ENCODE measurements at places on chromosomes 5 and 9.

DNA sequence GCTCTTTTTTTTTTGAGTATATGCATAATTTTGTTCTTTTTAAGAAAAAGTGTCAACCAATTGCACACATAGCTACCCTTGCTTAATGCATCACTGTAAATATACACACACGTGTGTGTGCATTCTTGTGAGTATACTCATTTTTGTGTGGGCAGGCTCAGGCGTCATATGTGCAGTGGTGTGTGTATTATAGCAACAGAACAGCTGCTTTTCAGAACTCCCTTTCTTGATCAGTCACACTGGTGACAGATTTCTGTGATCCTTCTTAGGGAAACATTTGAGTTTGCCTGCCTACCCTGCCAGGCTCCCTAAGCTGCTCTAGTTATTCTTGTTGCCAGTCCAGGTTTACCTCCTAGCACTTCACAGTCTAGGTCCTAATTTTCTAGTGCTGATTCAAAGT lies 287.0 kb upstream of the SEMA6A start:
- DNase-seq = no peak

DNA sequence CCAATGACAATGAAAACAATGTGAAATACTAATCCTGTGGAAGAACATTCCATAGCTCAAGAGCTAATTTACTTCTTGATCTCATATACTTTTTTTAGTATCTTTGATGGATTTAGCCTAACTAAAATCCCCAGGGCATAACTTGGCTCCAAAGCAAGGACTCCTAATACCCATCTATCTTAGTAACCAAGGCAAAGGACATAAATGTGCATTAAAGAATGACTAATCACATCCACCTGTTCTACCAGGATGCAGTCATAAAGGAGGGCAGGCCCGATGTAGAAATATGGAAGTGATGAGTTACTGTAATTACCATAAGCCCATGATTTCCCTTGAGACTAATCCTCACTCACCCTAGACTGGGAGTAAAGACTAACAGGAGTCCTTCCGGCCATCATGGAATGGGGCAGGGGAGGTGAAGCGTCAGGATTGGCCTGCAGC lies 56.9 kb downstream of the KIF24 start:
- no peak for DNase-seq

GRCh38 chr9:31335529-31336234 lies 1048.8 kb upstream of the ACO1 start:
- DNase-seq = peak; percentile 46

DNA sequence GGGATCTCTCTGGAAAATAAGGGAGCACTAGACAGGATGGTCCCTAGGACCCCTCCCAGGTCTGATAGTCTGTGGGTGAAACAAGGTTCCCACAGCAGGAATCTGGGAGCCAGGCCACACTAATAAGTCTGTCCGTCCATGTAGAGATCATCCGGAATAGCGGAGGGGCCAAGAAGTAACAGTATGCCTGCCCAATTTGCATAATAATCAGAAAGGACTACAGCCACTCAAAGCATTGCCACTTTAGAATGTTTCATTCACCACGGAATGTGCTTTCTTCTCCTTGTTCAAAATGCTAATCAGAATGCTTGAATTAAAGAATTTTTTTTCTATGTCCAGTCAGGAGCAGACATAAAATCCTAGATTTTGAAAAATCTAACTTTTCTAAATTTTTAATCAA lies 254.9 kb downstream of the ACTL7B start:
- DNase-seq = no peak

DNA sequence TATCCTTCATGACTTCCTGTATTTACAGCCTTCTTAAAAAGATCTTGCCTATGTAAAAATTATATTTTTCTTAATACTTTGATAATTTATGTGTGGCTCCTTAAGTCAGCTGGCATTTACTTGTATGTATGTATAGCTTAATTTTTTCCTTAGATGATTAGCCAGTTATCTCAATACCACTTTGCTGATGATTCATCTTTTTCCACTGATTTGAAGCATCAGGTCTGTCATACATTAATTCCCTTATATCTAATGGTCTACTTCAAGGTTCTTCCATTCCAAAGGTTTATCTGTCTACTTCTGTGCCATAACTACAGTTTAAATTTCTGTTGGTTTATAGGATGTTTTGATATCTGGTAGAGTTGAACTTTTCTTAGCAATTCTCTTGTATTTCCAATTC lies 44.9 kb upstream of the MTMR12 start:
- no peak for DNase-seq

DNA sequence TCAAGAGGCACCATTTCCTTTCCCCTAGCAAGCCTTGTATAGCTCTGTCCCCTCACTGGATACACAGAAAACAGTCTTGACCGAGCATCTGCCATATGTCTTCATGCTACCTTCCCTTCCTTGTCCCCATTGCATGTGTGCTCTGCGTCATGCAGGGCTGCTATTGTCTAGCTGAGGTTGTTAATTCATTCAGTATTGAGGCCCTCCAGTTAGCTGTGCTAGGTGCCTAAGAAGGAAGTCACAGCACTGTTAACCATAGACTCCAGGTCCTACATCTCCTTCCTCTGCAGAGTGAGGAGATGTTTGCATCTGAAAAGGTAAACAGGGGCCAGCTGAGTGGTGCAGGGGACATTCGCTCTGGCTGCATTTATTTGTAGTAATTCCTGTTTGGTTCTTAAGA lies 48.2 kb downstream of the SLC1A3 start:
- no peak for DNase-seq

- DNase-seq = no peak
These were observed 182.8 kb upstream of the TARS1 start for GRCh38 chr5:33257807-33258429.

Measured in CD4-positive, alpha-beta memory T cell (primary cell).